ENCODE measurements at places on chromosomes 6 and 20.

- no peak for DNase-seq
Measured at GRCh38 chr6:15408758-15409157, 162.9 kb downstream of the JARID2 start.

DNA sequence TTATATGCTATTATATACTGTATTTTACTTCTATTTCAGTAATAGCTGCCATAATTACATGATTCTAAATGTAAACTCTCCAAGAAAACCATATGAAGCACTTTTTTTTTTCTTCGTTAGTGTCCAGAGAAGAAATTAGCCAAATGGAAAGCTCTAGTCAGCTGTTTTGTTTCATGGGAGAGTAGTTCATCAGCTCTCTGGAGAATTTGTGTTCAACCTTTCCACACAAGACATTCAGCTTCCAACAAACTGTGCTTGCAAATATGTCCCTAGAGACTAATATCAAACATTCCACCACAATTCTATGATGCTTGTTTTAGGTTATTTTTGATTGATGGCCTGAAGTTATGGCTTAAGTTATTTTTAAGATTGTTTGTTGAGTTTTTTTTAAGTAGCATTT, 19.5 kb downstream of the FHL5 start:
- DNase-seq = no peak

- DNase-seq = no peak
Measured at GRCh38 chr6:131654326-131654725, 17.2 kb downstream of the ENPP3 start.

GRCh38 chr6:163346497-163346961, 68.0 kb upstream of the QKI start:
- DNase-seq = no peak

- no peak for DNase-seq
Measured at GRCh38 chr6:167751579-167752115, 75.1 kb upstream of the AFDN start.

DNA sequence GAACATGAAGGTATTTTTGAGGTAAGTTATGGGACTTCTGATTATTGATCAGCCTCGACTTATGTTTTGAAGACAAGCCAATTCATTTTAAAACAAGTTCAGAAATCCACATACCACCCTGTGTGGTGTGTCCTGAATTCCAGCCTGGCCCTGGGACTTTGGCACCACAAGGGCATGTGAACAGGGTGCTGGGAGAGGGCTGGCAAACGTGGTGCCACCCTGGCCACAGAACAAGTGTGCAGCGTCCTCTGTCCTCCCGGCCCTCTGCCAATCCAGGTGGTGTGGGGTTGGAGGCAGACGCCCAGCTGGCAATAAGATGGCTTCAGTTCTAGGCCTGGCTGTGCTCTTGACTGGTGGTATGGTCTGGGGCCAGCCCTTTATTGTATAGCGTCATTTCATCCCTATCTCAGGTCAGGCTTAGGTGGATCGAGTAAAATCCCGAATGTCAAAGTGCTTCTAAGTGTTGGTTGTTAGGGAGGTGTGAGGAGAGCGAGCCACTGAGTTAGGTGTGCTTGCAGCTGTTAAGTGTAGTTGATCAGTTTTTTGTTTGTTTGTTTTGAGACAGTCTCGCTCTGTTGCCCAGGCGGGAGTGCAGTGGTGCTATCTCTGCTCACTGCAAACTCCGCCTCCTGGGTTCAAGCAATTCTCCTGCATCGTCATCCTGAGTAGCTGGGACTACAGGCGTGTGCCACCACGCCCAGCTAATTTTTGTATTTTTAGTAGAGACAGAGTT, 84.2 kb downstream of the RNF144B start:
- DNase-seq = no peak

DNA sequence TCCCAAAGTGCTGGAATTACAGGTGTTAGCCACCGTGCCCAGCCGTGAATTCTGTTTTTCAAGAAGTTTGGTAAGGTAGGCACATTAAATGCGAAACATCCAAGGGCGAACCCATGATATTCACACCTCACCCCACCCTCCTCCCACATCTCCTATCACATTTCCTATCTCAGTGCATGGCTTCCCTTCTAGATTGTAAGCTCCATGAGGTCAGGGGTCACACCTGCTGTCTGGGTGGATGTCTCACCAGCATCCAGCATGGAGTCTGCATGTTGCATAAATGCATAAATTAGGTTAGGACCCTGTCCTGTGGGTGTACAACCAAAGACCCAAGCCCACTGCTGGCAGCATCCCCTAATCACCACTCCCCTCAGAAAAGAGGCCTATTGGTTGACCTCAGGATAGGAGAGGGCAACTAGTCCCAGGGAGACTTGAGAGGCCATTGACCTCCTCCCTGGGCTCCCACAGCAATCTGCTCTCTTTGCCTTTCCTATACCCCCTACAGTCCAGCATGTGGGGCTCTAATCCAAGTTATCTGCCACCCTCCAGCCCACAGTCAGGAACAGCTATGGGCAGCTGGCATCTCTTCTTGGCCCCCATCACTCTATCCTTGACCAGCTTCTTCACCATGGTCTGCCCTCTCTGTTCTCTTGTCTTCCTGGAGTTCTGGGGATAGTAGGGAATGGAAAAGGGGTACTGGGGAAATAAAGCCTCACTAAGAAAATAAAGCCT, 4.2 kb downstream of the PRRT1 start:
- no peak for DNase-seq

DNA sequence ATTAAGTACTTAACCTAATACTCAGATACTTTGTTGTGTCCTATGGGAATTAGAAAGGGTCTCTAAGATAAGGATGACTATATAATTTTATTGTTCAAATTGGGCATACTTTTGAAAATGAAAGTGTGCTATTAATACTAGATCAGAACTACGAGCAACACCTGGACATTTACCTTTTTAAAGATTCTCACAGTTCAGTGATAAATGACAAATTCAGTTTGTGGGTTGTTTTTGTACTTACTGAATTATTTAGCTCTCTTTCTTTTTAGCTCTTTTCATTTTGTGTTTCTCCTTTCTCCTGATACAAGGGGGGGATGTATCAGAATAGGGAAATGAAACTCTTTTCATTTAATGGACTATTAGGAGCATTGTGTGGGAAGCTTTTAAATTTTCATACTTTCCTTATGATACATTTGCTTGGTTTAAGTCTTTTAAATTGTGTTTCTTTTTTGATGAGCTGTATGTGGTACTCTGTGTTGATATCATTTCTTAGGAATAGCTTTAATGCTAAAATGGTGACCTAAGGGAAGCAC, 47.5 kb downstream of the PHF3 start:
- DNase-seq = no peak

DNA sequence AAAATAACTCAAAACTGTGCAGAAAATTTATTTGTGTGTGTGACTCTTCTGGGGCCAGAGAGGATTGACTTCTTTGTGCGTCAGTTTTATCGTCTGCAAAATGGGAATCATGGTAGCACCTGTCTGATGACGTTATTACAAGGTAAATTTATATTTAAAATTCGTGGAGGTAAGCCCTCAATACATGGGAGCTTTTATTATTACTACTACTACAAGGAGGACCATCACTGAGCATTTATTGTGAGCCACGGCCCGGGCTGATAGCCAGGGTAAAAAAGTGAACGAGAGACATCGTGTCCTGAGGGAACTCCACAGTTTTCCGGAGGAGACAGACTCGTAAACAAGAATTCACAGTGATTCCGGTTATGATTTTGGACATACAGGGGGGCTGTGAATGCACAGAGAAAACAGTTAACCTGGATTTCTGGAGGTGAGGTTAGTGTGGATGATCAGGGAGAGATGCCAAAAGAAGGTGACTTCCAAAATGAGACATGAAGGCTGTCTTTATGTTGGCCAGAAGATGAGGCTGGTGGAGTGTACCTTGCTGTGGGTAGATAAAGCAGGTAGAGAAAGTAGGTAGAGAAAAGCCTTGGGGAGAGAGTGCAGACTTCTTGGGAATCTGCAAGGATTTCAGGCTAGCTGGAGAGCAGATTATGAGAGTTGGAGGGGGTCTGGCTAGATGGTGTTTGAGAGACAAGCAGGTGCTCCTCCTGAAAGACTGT, 10.6 kb upstream of the SERINC3 start:
- no peak for DNase-seq

- DNase-seq = no peak
Measured at GRCh38 chr6:49732781-49733180, 11.4 kb downstream of the CRISP3 start.

All from activated T-helper 9 cell treated with anti-CD3 and anti-CD28 coated beads, Interleukin-2, amount 50 U/mL, for 16 hours (primary cell).